ENCODE measurements at places on chromosomes 7 and 10.

DNA sequence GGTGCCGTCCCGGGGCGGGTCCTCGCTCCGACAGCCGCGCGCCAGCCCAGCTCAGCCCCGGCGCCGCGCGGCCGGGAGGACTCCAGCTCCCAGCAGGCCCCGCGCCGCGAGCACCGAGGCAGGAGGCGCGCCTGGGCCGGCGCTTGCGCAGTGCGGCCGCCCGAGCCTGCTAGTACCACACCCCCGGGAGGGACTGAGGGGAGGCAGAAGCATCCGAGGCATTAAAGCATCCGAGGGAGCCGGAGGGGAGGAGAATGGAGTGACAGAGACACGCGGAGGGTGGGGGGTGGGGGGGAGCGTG lies at the start of gene GRK5:
TSS of gene GRK5 (plus strand) at position 206 of the 301 bp plus-strand sequence. CDS start 347 bp downstream, outside the sequence.
- peak; percentile 94 for DNase-seq

- no peak for DNase-seq
Observed at GRCh38 chr10:128438417-128439063, 312.3 kb upstream of the MKI67 start.

DNA sequence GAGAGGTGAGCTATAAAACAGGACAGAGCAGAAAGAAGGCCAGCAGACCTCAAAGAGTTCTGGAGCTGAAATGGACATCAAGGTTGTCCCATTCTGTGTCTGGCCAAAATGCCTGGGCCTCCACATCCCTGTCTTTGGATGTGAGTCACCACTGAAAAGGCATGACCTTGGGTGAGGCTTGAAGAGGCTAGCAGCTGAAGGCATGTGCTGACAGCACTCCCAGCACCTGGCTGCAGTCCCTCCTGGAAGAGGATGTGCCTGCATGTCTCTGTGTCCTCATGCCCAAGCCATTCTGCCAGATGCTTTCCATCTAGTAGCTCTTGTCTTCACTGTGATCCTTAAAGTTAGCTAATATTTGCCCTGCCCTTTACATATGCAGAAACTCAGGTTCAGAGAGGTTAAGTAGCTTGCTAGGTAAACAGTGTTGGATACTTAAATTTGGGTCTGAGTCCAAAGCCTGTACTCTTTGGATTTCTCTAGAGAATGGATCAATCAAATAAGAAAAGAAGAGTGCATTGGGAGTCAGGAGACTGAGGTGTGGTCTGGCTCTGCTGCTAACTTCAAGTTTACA lies 35.8 kb downstream of the HECW1 start:
- DNase-seq = no peak

DNA sequence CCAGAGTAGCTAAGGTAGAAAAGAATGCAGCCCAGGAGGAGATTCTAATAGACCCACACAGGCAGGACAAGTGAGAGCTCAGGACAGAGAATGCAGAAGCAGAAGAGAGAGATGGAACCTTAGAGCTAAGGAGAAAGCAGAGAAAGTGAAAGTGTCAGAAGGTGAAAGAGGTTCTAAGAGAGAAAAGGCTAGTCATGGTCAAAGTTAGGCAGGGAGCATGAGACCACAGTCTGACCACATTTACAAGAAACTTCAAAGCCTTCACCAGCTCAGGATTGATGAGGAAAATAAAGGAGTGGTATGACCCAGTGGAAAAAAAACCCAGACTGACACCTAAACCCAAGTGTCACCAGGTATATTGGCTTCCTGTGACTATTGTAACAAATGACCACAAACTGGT lies 131.8 kb upstream of the WDR11 start:
- no peak for DNase-seq

DNA sequence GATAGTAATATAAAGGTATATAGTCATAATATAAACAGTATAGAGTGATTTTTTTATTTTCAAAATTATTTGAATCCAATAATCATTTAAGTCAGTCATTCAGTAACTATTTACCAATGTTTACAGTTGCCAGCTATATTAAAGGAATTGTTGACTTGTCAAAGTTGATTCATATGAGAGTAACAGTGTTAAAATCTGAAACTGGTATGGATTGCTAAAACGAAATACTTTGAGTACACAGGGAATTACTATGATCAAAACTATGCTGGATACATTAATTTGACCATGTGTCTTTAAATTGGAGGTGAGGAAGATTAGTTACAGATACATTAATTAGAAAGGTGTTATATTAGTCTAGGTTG lies 282.6 kb downstream of the ADK start:
- no peak for DNase-seq

DNA sequence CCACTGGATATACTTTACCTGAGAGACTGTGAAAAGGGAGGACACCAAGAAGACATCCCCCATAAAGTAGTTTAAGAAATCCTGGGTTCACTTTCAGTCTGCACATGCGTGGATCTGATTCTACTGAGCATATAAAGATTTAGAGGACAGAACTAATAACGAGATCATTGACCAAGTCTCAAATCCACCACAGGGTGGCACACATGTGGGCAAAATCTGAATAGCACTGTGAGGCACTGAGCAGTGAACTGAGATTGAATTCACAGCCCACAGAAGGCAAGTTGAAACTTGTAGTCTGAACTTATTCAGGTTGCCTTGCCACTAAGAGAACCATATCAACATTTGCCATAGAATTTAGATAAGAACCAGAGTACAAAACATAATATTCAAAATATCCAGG lies 818.6 kb downstream of the GRID1 start:
- peak; percentile 21 for DNase-seq

DNA sequence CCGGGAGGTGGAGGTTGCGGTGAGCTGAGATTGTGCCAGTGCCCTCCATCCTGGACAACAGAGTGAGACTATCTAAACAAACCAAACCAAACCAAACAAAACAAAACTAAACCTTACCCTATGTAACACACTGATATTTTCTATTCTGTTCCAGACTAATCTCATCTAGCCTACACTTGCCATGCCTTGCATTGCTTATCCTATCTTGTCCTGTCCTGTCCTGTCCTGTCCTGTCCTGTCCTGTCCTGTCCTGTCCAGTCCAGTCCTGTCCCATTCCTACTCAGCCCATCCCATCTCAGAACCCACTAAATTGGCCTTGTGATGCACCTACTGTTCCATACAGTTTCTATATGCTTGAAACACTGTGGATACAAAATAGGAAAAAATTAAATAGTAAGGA lies 64.7 kb upstream of the HDAC9 start:
- no peak for DNase-seq

DNA sequence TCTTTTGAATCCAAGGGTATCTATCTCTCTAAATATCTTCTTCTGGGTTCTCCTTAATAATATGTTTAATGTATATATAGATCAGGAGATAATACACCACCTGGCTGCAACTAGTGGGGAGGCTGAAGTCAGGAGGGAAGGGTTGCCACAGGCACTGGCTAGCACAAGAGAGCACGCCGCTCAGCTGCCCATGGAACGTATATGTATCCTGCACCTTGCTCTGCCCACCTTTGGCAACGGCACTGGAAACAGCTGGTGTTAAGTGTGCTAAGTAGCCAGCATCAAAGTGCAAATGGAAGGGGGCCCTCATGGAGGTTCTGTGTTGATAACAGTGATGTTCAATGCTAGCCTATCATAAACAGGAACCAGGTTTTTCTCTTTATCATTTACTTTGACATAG lies 49.8 kb upstream of the FAM133B start:
- DNase-seq = no peak

All from endothelial cell (in vitro differentiated cells).